ENCODE measurements at places on chromosomes 11 and 22.

DNA sequence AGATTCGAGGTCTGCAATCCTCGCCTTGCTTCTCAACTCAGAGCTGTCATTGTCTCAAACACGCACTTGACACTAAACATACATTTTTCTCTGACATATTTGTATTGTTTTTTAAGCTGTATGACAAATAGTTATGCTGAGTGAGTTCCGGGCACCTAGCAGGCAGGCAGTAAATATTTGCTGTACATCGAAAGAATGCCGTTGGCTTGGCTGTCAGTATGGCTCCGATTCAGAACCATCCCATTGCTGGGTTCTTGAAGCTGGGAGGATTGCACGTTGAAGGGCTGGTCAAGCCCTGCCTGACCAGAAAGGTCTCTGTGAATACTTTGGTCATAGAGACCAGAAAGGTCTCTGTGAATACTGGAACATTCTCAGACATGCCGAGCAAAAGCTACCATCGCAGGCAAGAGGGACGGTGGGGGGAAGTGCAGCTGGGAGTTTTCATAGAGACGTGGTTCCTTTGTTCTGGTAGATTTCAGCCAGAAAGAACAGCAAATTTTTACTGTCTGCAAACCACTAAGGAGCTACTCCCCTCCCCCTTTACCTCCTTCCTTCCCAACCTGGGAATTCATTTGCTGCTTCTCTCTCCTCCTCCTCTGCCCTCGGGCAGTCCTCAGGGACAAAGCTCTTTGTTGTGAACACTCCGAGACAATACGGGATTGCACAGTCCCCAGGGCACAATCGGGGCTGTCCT is 202.2 kb upstream of the SORL1-AS1 start:
- no peak for DNase-seq

- no peak for DNase-seq
These were observed 55.1 kb upstream of the GRK3 start for GRCh38 chr22:25509374-25509791.

DNA sequence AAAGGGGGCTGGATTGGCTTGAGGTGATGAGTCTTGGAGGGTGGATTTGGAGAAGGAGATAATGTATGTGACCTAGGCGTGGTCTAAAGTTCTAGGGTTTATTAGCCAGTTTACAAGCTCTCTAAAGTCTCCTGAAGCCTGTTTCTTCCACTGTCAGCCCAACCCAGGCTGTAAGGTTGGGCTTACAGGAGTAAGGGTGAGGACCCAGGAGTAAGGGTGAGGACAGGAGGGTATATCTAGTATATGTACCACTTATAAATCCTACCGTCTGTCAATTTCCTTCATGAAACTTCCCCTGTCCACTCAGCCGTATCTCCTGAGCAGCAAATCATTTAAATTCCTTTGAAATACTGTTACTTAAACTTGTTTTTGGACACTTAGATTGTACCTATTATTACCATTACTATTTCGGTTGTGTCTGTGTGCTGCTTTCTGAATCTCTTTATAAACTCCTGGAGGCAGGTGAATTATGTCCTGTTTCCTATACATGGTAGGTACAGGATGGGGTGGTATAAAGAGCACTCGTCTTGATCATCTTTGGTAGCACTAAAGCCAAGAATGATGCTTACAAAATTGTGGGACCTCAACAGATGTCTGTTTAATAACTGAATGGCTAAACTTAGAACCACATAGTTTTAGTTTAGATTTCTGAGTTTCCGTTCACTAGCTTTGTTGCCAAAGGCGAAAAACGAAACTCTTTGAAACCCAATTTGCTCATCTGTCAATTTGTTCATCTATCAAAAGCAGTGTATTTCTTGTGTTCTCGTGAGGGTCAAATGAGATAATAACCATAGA is 192.0 kb downstream of the GRIK4 start:
- no peak for DNase-seq

- no peak for DNase-seq
These were observed 705 bp downstream of the UNC93B1 start for GRCh38 chr11:68002938-68003845.

DNA sequence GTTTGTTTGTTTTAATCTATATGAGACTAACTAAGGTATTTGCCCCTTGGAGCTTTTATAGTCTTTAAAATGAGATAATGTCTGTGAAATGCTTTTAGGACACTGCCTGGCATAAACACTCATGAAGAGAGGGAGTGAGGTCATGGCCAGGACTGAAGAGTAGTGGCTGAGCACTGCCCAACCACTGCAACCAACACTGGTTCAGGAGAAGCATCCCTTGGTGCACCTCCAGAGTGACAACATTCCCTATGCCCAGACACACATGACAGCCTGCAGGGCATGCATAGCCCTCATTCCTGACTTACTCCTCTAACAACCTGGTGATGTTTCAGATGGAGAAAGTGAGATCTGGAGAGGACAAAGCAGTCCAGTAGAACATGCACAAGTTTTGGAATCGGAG is 36.1 kb downstream of the ME3 start:
- DNase-seq: no peak

DNA sequence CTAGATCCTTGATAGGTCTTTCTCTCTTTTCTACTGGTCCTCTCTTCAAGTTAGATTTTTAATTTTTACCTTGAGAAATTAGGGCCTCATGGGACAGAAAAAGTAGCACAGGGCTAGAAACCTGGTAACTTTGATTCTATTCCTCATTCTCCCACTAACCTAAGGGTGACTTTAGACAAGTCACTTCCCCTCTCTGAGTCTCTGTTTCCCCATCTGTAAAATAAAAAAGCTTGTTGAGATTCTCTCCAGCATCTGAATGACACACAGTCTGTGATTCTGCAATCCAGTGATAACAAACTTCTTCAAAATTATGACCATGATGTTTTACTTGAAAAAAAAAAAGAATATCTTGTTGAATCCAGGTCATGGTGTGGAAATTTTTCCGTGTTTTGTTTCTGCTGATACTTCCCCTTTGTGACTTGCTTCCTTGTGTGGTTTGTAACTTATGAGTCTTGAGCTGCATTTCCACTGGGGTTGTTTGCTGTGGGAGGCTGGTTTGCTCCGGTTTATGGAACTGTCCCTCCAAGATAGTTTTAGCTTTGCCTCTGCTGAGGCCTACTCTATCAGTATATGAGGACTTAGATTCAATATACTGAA is 9.8 kb upstream of the MPEG1 start:
- DNase-seq: no peak

DNA sequence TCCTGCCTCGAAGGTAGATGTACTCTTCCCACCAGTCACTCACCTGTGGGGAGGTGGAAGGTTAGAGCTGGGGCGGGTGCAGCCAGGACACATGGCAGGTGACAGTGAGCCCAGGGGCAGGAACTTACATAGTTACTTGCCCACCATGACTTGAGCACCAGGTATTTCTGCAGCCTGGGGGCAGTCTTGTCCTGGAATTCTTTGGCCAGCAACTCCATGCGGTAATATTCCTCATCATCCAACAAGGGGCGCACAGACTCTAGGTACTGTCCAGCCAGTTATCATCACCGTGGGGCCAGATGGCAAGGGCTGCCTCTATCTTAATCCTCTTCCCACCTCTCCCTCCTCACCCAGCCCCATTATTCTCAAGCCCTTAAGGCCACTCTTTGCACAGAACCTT is 2.2 kb downstream of the CPT1B start:
- DNase-seq: no peak

DNA sequence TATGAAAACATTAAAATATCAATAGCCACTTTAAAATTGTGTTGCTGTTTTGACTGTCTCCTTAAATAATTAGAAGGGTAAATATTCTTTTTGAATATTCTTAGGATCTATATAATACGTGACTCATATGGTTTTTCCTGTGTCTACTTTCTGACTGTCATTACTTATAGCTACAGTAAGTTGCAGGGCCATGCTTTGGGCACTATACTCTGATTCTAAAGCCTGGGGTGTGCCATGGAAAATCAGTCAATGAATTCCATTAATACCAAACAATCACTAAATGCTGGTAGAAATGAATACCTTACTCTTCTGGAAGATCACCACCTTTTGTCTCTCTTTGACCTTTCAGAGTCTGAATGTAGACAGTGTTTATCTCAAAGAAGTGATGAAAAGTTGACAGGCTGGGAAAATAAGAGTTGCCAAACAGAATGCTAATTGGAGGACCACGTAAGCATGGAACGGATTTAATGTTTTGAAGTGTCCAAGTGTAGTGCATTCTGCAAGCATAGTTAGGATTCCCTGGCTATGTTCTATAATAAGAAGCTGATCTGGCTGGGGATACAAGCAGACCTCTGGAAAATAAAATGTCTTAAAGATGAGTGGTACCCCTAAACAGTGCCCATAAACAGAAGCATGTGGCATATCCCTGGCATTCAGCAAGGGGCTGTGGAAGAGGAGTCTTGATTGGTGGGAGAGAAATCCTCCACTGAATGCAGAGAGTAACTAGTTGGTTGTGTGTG is 16.8 kb downstream of the LUZP2 start:
- DNase-seq: no peak

DNA sequence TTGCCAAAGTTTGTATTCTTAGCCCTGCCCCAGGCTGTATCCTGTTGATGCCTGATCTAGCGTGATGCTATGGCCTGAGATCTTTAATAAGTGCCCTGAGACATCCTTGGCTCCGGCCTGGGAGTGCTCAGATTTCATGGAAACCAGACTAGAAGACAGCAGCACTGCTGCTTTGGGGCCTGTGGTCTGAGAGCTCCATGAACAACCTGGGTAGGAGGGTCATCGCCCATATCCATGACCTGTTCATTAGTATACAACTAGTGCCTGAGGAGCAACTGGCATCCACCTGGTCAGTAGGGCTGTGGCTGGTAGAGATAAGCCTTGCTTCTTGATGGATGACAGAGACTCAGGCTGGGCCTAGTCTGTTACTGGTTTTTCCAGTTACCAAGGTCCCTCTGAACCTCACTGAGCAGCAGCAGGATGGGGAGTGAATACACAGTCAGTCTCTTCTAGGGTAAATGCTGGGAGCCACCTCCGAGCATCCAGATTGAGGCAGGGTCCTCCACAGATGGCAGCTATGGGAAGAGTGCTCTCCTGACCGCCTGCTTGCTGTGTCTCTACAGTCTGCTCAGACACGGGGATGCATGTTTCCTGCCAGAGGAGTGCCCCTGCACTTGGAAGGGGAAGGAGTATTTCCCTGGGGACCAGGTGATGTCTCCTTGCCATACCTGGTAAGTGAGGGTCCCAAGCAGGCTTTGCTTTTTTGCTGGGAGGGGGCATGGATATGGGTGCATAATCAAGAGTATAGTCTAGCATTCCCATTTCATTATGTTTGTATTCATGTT is 39.0 kb downstream of the OTOG start:
- no peak for DNase-seq

DNA sequence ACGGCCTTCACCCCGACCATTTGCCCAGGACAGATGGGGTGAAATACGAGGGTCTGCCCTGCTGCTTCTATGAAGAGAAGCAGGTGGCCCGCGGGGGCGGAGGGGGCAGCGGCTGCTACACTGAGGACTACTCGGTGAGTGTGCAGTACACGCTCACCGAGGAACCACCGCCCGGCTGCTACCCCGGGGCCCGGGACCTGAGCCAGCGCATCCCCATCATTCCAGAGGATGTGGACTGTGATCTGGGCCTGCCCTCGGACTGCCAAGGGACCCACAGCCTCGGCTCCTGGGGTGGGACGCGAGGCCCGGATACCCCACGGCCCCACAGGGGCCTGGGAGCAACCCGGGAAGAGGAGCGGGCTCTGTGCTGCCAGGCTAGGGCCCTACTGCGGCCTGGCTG is 11.2 kb downstream of the C22orf31 start:
- no peak for DNase-seq

DNA sequence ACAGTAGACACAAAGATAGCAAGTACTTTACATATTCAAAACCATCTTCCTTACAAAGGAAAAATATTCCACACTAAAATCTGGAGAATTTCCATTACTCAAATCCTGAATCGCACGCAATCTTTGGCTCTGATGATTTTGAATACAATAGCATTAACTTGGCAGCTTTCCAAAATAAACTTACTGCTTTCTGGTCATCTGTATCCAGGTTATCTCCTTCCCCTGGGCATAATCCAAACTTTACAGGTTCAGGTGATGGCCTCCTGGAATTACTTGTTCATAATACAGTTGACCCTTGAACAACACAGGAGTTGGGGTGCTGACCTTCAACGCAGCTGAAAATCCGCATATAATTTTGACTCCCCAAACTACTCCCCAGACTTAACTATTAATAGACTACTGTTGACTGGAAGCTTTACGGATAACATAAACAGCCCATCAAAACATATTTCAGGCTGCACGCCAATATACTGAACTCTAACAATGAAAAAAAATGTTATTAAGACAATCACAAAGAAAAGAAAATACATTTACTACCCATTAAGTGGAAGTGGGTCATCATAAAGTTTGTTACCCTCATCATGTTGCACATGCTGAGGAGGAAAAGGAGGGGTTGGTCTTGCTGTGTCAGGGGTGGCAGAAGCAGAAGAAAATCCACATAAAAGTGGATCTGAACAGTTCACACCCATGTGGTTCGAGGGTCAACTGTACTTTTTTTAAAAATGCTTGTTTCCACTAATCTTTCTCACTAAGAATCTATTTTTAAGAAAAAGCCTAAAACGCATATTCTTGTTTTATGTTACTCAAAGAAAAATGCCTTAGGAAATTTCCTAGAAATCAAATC is 6.5 kb downstream of the MTMR2 start:
- DNase-seq: no peak

DNA sequence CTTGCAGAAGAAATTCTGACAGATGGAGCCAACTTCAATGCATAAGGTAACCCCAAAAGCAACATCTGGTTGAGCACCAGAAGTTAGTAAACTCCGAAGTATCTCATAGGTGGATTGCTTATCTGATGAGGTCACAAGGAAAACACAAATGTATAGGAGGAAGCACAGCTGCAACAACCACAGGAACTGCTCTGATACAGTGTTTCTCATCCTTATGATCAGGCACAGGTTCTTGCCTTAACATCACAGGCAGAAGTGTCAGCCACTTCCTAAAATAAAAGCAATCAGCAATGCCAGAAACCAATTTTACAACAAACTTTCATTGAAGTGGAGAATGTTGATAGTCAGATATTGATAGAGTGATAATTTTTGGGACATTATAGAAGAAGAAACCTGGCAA is 530.3 kb upstream of the FAT3 start:
- DNase-seq: no peak

DNA sequence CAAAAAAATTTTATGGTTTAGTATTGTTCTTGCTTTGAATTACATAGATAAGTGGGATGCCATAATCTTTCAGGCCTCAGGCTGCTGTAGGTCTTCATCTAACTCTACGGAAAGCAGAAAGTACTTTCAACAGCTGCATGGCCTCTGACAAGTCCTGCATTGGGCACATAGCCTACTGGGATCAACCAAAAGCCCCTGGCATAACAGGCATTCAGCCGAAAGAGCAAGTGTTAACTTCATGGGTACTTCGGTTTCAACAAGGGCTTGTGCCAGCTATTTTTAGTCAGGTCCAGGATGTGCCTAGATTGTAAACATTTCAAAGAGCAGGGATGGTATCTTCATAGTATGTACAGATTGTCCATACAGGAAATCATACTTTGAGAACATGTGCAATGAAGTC is 3.1 kb downstream of the SLN start:
- no peak for DNase-seq
